ENCODE measurements at places on chromosomes 13 and 19.

GRCh38 chr13:78121459-78122348 is 203.1 kb upstream of the EDNRB start:
- peak; percentile 64 for DNase-seq

DNA sequence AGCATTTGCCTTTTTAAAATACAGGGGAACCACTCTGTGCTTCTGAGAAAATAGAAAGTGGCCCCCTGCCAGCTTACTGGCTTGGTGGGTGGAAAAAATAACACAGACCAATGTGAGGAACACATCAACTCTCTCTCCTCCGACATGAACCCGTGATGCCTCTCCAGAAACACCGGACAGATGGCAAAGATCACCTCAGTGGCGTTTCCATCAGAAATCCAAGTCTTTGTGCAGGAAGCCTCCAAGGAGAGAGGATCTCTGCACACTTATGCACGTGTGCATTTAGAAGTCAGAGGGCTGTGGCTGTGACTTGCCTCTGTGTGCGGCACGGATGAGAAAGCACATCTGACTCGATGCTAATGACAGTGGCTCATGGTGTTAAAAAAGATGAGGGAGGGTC is 112.3 kb upstream of the KLF12 start:
- DNase-seq = no peak

DNA sequence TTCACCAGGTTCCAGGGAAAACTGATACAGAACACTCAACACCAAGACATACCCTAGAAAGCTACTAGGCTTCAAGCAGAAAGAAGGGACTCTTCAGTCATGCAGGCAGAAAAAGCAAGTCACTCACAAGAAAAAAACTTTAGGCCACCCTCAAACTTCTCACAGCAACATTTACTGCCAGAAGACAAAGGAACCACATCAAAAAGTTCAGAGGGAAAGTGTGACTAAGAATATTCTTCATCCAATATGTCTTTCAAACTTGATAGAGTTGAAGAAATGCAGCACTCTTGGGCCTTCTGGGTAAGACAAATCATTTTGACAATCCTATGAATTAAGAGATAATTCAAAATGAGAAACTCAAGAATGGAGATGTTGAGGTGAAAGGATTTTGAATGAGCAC is 7.7 kb downstream of the DZIP1 start:
- no peak for DNase-seq

DNA sequence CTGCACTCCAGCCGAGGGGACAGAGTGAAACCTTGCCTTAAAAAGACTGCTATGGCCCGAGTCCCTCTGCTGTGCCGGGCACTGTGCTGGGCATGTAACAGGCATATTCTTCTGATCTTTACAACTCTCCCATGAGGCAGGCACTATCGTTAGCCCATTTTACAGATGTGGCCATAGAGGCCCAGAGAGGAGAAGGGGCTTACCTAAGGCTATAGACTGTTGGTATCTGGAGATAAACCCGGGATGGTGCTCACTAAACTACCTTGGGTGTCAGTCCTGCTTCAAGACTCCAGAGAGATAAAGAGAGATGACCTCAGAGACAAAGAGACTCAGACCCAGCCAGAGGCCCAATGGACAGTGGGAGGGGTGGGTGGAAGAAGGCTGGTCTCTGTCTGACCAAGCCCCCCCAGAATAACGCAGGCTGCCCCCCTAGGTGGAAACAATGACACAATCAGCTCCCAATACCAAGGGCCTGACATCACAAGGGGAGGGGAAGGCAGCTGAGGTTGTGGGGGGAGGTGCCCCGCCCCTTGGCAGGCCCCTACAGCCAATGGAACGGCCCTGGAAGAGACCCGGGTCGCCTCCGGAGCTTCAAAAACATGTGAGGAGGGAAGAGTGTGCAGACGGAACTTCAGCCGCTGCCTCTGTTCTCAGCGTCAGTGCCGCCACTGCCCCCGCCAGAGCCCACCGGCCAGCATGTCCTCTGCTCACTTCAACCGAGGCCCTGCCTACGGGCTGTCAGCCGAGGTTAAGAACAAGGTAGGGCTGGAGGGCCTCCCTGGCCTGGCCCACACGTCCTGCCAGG is at the start of gene CNN1:
TSS of gene CNN1 (plus strand) at position 620 of the 805 bp plus-strand sequence. CDS start at position 697, 77 bp downstream.
- no peak for DNase-seq

DNA sequence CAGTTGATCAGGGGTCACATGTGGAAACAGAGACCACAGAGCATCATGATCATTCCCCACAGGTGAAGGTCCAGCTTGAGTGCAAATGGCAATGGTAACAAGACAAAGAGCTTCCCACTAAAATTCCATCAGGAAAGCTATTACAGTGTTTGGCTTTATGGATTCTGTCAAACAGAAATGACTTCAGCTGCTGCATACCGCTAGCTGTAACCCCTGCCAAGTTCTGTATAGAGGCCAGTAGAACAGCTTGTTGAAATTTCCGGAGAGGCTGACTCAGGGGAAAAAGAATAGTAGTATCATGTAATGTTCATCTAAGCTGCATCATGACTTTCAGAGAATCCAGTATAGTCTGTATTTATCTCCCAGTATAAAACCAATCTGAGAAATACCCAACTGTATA is 1704.7 kb downstream of the SLITRK5 start:
- no peak for DNase-seq

DNA sequence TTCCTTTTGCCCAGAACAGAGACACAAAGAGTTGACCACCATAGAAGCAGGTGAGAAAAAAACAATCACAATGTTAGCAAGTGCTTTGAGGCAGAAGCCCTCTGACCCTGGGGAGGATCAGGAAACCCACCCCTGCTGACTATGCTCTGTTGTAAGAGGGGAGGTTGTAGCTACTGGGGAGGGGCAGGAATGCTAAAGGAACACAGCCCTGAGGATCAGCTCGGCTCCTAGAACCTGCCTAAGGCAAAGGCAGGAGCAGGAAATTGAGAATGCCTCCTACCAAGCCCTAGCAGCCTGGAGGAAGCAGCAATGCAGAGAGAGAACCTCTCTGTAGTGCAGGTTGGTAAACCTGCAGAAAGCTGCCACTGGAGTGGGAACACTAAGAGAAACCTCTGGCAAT is 624.0 kb upstream of the KLF12 start:
- DNase-seq = no peak

DNA sequence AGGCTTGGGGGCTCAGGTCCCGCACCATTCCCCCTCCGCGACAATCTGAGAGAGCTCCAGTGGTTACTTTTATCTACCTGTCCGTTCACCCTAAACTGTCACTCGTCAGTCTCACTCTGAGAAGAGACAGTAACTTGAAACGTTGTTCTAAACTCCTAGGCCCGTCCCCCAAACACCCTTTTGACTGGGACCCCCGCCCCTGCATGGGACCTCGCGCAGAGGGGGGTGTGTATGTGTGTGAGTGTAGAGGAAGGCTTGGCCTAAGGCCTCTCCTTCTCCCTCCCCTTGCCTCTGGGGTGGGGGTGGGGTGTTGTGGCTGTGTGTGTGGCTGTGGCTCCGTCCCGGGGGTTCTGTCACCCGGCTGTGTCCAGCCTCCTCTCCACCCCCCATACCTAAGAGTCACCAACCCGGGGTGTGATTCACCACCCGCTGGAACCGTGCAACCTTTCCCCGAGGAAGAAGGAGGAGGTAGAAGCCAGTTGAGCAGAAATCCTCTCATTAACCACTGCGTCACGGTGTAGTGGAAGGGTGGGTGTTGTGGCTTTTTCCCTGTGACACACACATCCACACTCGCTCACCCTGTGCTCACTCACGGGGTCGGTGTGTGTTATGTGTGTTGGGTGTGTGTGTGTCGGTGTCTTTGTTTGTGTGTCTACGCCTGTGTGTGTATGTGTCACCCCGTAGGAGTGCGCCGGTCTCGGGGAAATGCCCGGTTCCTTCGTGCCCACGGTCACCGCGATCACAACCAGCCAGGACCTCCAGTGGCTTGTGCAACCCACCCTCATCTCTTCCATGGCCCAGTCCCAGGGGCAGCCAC is 2.4 kb downstream of the FOSB start:
- DNase-seq = no peak

- no peak for DNase-seq
Measured at GRCh38 chr13:87322386-87322785, 348.8 kb upstream of the SLITRK5 start.

DNA sequence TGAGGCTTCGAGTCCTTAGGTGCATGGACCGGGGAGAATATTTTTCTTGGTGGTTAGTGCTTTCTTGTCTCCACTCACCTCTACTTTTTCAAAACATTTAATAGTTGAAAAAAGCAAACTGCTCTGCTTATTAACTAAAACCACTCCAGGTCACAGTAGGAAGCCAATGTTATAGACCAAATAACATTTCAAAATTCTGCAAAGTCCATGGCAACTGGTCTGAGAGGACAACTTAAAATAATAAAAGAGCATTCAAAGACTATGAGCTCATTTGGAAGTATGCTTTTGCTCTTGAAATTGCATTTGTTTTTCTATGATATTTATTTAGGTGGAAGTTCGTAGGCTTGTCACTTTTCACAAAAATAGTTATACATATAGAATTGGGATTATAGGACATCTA is 483.0 kb downstream of the DCT start:
- DNase-seq = no peak

- DNase-seq = no peak
Measured at GRCh38 chr13:97629601-97630272, 195.8 kb downstream of the RAP2A start.

DNA sequence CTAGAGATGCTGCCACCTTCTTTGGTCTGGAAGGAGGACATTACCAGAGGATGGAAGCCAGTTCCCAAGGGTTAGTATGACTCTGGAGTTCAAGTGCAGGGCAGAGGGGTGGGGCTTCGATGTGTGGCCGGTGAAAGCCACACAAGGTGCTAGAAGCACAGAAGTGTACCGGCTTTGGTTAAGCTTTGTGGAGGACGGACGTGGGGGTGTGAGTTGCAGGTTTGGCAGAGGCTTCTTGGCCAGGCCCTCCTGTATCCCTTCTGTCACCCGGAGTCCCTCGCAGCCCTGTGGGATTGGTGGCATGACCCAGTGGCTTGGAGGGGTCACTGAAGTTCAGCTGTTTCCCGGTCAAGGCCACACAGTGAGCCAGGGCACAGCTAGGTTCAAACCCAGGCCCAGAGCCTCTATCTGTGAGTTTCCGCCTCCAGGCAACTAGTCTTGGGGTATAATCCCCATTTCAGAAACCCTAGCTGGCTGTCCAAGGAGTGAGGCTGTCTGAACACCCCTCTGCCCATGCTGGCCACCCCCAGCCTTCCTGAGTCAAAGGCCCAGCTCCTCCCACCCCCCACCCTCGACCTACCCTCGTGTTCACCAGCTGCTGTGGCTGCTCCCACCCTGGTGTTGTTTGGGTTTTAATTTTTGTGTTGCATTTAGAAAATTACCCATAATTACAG is 4.6 kb upstream of the SSBP4 start:
- peak; percentile 42 for DNase-seq

- DNase-seq = no peak
Measured at GRCh38 chr13:76635232-76636230, 250.7 kb downstream of the KCTD12 start.

DNA sequence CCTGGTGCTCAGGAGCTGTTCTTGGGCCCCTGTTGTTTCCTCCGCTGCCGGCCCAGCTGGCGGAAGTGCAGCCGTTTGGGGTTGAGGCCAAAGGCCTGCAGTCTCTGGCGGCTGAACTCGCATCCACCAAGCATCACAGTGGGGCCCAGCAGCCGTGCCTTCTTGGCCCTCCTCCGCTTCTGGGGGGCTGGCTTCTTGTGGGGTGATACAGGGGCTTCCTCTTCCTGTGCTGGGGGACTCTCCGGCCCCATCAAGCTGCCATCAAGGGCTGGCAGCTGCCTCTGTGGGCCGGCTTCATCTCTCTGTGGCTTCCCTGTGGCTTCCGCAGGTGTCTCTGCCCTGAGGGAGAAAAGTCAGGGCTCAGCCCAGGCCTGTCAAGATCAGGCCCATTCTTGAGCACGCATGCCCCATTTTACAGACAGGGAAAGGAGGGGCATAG is 10.3 kb downstream of the ATG4D start:
- DNase-seq = peak; percentile 34

DNA sequence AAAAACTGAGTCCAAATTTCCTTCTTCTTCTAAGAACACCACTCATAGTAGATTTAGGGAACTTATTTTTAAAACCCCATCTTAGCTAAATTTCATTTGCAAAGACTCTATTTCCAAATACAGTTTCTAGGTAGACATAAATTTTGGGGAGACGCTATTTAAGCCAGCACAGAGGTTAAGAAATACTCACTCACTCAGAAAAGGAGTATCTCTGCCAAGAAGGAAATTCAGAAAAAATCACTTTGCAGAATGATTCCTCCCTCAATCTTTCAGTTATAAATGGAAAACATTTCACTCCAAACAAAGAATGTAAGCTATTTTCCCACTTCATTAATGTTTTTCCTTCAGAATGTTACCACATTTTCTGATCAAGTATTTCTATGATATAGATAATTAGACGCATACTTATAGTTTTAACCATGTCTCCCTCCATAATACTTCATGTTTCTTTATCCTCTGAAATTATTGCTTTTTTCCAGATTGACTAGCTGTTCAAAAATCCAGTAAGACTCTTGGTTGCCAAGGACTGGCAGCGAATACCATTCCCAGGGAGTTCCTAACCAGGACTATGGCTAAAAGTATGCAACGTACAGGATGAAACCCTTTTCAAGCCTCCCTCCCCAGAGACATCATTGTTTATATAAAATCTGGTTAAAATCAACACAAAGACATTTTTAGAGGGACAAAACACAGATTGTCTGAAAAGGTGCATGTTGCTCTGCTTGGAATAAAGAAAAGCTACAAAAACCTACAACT is 52.5 kb upstream of the RXFP2 start:
- DNase-seq = no peak

DNA sequence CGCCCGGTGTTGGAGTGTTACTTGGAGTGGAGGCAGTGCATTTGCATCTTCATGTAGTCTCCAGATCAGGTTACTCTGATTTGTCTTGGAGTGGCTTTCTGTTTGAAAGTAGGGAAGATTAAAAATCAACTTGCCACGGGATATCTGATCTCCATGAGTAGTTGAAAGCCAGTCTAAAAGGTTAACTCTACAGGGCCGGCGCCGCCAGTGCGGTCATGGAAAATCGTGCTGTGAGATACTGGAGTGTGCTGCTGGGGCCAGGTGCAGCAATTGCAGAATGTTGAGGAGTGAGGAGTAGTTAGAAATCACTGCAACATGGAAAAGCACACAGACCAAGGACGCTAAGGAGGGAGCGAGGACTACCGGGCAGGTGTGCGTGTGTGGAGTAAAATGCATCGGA is 175.0 kb downstream of the STK24 start:
- no peak for DNase-seq

DNA sequence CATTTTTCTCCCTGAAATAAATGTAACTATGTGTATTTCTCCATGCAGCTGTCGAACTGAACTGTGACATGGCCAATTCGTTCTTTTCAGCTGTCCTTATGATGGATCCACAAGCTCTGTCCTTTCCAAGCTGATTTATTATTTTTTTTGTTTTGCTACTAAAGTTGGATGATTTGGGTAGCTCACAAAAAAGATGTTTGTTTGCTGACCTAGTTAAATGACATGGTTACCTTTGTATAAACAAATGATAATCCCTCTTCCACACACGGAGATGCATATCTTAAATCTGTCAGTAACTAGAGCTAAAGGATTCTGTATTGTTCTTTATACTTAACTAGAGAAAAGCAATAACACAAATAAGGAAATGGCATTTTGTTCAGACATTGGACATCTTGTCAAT is 884.3 kb upstream of the PCDH20 start:
- DNase-seq = no peak

- DNase-seq = no peak
Measured at GRCh38 chr13:44868397-44868796, 120.9 kb downstream of the NUFIP1 start.

GRCh38 chr19:11203194-11204075 is 6.1 kb upstream of the KANK2 start:
- peak; percentile 89 for DNase-seq

- no peak for DNase-seq
Measured at GRCh38 chr13:49836516-49836915, 44.0 kb upstream of the KPNA3 start.
